GM12878 (cell line): ENCODE measurements at places on chromosomes 2 and 18. TPM values are rescaled to one million over a fixed set of nuclear protein-coding genes. Genes with fewer than 3 reads are reported as not detected.

The CCDC138 gene
- 16.4 and 19.4 TPM in 2 replicates for polyA plus RNA-seq

The UGT1A3 gene
- polyA plus RNA-seq = not detected in 2 replicates

The REEP1 gene
- polyA plus RNA-seq = 0.16 and 0.30 TPM in 2 replicates

The RHOB gene
- polyA plus RNA-seq = 0.45 and 1.1 TPM in 2 replicates

The SLC40A1 gene
- polyA plus RNA-seq = not detected in 2 replicates

The RGPD3 gene
- polyA plus RNA-seq = 0.03 and 0.09 TPM in 2 replicates

The SCG2 gene
- polyA plus RNA-seq = not detected in 2 replicates

The IL1A gene
- polyA plus RNA-seq = 3.2 and 4.0 TPM in 2 replicates

The NFATC1 gene
- polyA plus RNA-seq = 5.3 and 5.4 TPM in 2 replicates

The MATN3 gene
- polyA plus RNA-seq = not detected in 2 replicates

The CAPN14 gene
- polyA plus RNA-seq = 0.64 and 0.80 TPM in 2 replicates

The ST8SIA3 gene
- polyA plus RNA-seq = not detected in 2 replicates

The MC5R gene
- polyA plus RNA-seq = not detected in 2 replicates

The C2orf68 gene
- polyA plus RNA-seq = 28.2 and 33.9 TPM in 2 replicates

The PIEZO2 gene
- 12.0 and 14.2 TPM in 2 replicates for polyA plus RNA-seq

The ANKRD30B gene
- not detected in 2 replicates for polyA plus RNA-seq

The LGALSL gene
- 4.9 TPM in 2 replicates for polyA plus RNA-seq

The DNPEP gene
- polyA plus RNA-seq = 72.1 and 82.0 TPM in 2 replicates

The TGOLN2 gene
- 50.7 and 56.2 TPM in 2 replicates for polyA plus RNA-seq

The PID1 gene
- polyA plus RNA-seq = not detected in 2 replicates

The NLRC4 gene
- 0.09 and 0.30 TPM in 2 replicates for polyA plus RNA-seq

The CACNB4 gene
- 7.5 and 8.9 TPM in 2 replicates for polyA plus RNA-seq

The RPIA gene
- 56.1 and 58.1 TPM in 2 replicates for polyA plus RNA-seq

The SPR gene
- polyA plus RNA-seq = 4.3 and 5.0 TPM in 2 replicates

The CNDP1 gene
- not detected in 2 replicates for polyA plus RNA-seq

The TPRKB gene
- 120 and 129 TPM in 2 replicates for polyA plus RNA-seq

The UGT1A4 gene
- not detected in 2 replicates for polyA plus RNA-seq

The SOX11 gene
- 0.02 and 0.04 TPM in 2 replicates for polyA plus RNA-seq

The L3MBTL4 gene
- 2.1 and 3.5 TPM in 2 replicates for polyA plus RNA-seq
